ENCODE measurements at places on chromosomes 12 and 14.

DNA sequence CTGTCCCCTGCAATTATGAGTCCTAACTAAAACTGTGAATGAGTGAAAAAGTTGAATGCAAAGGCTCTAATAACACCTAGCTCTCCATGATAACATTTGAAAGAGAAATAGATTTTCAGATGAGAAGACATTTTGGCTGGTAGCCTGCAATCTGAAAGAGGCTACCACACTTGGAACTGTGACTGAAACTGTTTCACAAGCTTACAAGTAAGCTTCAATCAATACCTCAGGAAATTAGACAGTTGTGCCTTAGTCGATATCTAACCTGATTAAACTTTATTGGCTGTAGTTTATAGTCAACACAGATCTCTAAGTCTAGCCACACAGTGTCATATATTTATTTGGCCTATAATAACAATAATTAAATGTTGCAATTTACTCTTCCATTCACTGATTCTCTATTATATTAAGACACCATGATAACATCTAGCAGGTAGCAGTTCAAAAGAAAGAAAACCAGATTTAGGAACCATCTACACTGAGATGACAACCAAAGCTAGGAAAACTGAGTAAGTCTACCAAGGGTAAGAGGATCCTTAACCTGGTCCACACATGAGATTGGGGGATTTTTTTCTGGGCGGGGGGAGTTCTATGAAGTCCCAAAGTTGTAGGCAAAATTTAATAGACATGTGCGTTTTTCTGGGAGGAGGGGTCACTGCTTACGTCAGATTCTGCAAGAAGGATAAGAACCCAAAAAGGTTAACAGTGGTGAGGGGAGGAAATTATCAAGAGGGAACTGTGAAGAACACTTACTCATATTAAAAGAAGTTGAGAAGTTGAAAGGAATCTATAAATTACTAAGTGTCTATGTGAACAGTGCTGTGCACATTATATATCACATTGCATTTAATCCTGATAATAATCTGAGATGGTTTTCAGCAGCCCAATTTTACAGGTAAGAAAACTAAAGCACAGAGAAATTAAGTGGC, 65.8 kb downstream of the NUMB start:
- DNase-seq: no peak

DNA sequence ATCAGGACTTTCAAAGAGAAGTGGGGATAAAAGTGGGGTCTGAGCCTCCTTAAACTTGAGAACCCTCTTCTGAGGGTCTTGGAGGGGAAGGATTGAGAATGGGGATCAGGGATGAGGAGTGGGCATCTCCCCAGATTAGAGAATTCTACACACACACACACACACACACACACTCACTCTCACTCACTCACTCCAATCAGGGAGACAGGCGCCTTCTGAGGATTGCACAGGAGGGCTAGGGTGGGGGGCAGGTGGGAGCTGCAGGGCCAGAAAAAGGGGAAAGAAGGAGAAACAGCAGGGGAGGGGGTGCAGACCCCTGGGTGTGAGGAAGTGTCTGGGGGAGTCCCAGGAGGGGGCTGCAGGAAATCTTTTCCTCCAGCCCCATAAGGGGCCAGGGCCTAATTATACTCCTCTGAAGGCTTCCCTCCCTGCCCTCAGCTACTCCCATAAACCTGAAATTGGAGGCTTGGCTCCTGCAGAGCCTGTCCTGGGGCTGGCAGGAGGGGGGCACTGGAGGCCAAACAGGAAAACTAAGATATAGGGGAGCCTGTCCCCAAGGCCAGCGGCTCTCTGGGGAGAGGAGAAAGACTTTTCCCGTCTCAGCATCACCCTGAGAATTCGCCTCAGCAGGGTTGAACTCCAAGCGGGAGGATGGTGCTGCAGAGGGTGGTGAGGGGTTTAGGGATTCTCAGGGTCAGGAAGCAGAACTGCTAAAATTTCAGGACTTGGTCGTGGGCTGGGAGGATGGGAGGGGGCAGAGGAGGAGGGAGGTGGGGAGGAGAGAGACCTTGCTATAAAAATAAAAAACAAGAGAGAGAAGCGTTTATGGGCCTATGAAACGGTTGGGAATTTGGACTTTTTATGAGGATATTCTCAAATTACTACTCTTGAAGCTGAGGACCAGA, 1.6 kb downstream of the HOXC9 start:
- DNase-seq: no peak

DNA sequence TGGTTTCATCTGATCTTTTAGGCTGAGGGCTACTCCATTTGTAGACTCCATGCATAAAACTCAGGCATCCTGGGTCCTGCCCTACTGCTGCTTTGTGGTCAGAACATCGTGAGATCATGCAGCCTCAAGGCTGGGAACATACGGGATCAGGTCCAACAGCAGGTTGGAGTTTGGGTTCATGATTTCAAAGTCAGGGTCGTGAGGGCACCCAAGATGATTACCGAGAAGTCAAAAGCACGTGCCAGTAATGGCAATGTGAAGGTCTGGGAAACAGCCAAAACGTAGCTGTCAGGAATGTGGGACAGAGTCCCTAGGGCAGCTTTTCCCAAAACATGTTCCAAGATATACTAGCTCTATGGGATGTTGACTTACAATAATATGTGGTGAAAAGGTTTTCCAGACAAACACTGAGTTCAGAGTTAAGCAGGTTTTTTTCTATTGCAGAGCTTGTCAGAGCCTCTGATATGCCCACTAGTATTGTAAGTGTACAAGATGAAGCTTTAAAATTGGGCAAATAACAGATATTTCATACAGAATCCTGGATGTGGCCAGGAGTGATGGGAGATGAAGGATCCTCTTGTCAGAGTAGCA, 130.3 kb upstream of the DNM1L start:
- DNase-seq: no peak

DNA sequence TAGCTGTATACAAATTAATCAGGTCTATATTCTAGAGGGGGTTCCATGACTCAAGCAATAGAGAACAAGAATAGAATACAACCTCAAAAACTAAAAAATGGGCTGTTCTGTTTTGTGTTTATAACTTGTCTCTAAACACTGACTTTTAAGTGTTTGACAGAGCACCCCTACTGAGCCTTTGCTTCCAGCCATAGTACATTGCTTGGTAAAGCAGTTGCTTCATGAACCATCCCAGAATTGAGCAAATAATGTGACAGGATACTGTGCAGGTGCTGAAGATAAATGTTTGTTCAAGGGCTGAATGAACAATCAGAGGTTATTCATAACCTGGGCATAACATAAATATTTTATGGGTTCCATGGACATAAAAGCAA, 11.5 kb downstream of the SPTSSA start:
- DNase-seq: no peak

GRCh38 chr14:32497248-32497647, 168.2 kb downstream of the AKAP6 start:
- DNase-seq: no peak

- DNase-seq: no peak
Measured at GRCh38 chr12:120489018-120489417, 6.9 kb upstream of the DYNLL1 start.
